ENCODE measurements at places on chromosomes 6 and 20.

DNA sequence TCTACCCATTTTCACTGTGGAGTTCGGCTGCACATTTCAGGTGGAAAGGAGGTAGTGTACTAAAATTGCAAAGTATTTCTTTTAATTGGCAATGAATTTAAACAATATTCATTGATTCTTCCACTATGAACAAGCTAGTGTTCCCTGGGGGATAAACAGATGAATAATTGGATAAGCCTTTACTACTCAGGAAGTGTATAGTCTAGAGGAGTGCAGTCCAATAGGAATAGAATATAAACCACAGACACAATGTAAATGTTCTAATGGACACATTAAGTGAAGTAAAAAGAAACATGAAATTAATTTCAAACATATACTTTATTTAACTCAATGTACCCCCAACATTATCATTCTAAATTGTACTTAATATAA is 28.7 kb downstream of the SGK1 start:
- no peak for DNase-seq

- DNase-seq = no peak
Measured at GRCh38 chr6:105533301-105533700, 130.4 kb upstream of the PREP start.

GRCh38 chr6:130018744-130019325 is 454 bp downstream of the L3MBTL3 start:
- DNase-seq = no peak

GRCh38 chr6:113976806-113977205 is 5.9 kb upstream of the HDAC2 start:
- DNase-seq = no peak

DNA sequence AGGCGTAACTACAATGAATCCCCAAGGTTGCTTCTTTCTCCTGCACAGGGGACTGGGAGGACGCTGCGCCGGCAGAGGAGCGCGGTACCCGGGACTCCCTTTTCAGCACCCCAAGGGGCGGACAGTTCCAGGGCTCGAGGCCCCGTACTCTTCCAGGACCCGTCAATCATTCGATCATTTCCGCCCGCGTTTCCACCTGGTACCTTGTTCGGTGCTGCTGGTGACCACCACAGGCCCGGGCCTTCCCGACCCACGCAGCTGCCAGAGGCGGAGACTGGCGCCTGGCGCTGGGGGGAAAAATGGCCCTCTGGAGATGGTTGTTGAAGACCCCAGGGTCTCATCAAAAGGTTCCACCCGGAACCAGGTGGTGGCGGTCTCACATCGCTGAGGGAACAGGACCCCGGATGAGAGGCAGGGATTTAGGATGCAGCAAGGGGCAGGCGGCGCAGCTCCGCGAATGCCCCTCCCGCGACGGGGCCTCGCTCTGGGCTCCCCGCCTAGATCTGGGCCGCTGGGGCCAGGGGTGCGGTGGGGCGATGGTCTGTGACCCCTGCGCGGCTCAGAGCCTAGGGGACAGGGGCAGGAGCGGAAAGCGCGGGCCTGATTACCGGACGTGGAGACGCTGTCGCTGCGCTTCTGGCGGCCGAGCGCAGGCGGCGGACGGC is 744 bp downstream of the VSX1 start:
- no peak for DNase-seq

DNA sequence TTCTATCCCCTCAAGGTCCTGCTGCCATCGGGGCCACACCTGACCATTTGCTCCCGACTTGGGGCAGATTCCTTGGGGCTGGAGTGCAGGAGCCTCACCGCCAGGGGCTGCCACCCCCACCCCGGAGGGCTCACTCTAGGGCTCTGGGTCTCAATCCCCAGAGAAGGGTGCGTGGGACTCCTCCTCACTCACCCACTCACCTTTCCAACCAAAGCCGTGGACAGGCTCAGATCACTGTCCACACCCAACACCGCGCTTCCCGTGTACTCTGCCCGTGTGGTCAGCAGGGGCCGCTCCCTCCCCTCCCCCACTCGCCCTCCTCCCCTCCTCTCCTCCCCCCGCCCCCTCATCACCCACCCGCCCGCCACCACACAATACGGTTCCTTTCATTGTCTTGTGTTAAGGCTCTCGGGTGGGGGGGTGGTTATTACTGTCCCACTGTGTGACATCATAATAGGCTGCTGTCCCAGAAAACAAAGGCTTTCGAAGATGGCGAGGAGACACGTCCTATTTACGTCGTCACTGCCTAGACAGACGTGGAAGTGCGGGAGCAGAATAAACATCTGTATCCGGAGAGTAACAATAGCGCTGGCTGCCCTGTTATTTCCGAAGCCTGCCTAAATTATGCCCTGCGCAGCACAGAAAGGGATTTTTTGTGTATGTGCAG is 85.8 kb downstream of the YTHDF1 start:
- DNase-seq = no peak

GRCh38 chr6:21898107-21898796 is 304.7 kb downstream of the SOX4 start:
- DNase-seq = no peak

GRCh38 chr6:43901733-43902230 is 131.8 kb downstream of the VEGFA start:
- DNase-seq = no peak

- DNase-seq = no peak
Measured at GRCh38 chr6:80341330-80341729, 234.9 kb downstream of the BCKDHB start.

DNA sequence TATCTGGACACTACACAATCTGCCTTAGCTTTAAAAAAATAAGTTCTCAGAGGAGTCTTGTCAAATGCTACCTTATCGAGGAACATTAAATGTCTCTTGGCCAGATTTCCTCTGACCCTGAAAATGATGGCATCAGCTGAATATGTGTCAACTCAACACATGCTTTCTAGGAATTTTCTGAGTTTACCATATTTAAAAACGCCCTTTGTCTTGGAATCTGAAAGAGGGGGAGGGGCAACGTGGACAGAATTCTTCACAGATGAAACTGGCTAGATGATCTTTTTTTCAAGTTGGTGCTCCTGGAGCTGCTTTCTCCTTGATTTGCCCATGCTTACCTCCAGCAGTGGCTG is 5.1 kb downstream of the SOX4 start:
- DNase-seq = no peak

DNA sequence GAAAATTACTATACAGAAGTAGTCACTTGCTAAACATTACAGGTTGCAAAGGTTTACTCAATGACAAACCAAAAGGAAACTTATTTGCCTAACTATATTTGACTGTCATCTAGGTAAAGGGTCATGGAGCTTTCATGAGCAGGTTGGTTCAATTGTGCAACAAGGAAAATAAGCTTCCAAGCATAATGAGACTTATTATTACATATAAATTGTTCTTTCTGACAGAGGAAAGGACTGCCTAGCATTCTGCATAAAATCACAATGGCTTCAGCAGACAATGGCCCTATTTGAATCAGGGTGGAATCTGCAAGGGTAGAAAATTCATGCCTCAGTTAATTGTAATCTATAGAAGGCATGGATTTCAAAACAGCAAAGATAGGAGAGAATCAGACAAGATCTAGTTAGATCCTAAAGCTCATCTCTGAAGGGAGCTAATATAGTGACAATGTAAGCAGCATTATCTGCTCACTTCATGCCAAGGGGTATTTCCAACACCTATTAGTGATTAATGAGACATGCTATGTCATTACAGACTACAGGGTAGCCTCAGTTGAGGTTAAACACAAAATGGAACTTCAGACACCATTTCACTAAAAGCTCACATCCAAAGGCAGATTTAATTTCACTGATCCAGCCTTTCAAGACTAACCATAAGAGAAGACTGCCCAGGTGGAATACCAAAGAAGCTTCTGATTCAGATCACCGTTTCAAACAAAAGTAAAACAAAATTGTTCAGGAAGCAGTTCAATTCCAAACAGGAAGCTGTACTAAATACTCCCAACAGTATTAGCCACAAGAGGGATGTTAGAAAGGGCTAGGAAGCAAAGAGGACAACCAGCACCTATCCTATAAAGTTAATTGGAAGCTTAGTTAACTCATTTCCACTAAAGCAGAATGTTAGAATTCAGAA is 8.5 kb downstream of the STAU1 start:
- no peak for DNase-seq

- DNase-seq = no peak
Measured at GRCh38 chr6:33886673-33887144, 82.9 kb upstream of the MLN start.
